ENCODE measurements at places on chromosomes 6 and 20.

- no peak for DNase-seq
These were observed 168.4 kb downstream of the OR2B2 start for GRCh38 chr6:27743787-27744186.

DNA sequence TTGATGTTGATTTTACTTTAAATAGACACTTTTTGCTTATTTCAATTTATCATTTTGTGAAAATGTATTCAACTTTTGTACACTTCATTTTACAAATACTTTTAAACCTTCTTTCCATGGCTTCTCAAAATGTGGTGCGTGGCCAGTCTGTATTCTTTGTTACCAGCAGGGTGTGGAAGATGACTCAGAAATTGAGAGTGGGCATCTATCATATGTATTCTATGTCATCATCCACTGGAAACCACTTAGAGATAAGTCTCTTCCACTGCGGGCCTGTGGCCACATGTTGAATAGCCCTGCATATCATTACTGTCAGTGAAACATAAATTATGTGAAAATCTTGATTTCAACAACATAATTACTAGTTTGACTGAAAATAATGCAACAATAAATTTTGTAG lies 52.6 kb upstream of the MC3R start:
- DNase-seq = no peak

- DNase-seq = no peak
These were observed 17.3 kb downstream of the NSFL1C start for GRCh38 chr20:1449370-1449769.

- no peak for DNase-seq
These were observed 72.2 kb downstream of the SGK1 start for GRCh38 chr6:134245706-134246105.

- DNase-seq = no peak
These were observed 37.6 kb upstream of the MDFI start for GRCh38 chr6:41600499-41601247.
